ENCODE measurements at places on chromosomes 4 and X.

DNA sequence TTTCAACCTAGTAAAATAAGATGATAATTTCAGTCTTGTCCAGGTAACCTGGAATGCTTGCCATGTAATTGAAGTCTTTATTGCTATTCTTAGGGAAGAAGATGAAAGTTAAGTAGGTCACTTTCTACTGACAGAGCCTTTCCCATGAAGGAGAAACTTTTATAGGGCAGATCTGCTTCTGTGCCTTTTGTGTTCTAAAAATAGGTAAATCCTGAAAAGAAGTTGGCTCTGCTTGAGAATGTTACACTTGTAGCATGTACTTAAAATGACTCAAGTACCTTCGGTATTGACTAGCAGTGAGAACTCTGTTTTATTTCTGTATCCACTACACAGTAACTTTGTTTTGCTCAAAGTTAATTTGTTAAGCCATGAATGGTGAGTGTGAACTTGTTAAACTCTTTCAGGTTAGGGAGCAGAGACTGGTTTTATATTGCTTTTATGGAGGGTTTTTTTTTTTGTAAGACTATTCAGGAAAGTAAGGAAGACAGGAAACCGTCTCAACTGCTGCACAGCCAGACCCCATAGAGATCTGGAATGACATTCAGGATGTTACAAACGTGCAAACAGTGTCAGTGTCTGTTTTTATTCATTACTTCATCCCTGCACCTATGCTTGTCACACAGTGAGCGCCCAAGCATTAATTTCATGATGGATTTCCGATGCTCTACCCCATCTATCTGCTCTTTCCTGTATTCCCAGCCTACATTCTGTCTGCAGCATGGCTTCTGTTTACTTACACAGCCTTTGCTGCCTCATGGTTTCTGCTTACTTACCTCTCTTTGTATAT lies 53.0 kb downstream of the SEPTIN11 start:
- DNase-seq = no peak

- no peak for DNase-seq
Measured at GRCh38 chr4:156976147-156976546, 4.5 kb upstream of the PDGFC start.

GRCh38 chrX:137896123-137896522 lies 330.2 kb downstream of the ZIC3 start:
- no peak for DNase-seq

DNA sequence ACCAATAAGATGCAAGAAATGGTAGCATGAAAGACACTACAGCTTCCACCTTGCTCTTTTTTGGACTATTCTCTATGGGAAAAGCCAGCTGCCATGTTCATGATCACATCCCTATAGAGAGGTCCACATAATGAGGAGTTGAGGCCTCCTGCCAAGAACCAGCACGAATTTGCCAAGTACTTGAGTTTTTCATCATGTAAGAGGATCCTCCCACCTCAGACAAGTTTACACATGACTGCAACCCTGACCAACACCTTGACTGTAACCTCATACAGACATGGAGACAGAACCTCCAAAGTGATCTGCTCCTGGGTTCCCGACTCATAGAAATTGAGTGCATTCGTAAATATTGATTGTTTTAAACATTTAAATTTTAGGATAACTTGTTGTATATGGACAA lies 135.2 kb upstream of the TSPAN5 start:
- no peak for DNase-seq

DNA sequence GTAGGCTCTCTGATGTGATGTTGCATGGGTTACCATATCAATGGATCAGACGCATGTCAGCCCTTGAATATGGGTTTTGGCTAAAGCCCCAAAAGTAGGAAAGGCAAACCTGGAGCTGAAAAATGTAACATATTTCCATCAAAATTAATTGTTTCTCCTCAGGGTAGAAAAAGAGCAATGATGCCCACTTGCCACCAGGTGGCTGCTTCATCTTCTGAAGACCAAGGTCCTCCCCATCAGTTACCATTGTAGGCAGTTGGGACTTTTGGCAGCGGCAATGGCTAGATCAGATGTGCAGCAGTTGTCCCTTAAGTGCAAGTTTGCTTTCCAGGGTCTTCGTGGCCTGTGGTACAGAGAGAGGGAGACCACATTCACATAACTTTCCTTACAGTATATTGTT lies 118.2 kb downstream of the NAF1 start:
- no peak for DNase-seq

DNA sequence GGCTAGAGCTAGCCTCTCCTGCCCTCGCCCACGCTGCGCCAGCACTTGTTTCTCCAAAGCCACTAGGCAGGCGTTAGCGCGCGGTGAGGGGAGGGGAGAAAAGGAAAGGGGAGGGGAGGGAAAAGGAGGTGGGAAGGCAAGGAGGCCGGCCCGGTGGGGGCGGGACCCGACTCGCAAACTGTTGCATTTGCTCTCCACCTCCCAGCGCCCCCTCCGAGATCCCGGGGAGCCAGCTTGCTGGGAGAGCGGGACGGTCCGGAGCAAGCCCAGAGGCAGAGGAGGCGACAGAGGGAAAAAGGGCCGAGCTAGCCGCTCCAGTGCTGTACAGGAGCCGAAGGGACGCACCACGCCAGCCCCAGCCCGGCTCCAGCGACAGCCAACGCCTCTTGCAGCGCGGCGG lies at the start of gene AR:
Gene AR (plus strand): TSS at position 204 of the 400 bp plus-strand sequence. CDS start 1,126 bp downstream, outside the sequence.
- DNase-seq = peak; percentile 1

GRCh38 chr4:119026662-119027444 lies 108.8 kb upstream of the MYOZ2 start:
- DNase-seq = no peak

DNA sequence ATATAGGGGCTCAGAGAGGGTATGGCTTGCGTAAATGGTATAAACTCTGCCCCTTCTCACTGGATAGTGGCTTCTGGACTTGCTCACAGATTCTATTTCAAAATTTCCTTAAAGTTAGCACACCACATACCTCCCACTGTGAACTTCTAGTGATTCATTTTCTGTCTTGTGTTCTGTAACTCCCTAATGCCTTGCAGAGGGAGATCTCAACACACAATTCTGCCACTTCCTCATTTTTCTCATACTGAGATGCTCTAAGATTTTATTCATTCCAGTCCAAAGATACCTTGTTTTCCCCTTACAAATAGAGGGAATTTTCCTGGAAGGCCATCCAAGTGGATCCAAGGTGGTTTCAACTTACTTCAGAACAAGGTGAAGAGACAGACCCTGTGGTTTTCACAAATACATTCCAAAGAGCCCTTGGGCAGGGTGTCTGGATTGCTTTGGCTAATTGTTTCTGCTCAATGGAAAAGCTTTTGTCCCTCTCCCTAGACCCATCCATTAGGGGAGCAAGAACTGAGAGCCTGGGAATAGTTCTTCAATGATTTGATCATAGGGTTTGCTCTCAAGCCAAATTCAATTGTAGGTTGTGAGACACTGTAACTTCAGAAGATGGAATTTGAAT lies 52.1 kb upstream of the CAPN6 start:
- DNase-seq = no peak

- no peak for DNase-seq
Measured at GRCh38 chrX:129590596-129590995, 50.5 kb downstream of the OCRL start.

GRCh38 chr4:75909405-75909804 lies 7.2 kb upstream of the PPEF2 start:
- no peak for DNase-seq

- no peak for DNase-seq
Measured at GRCh38 chr4:14841801-14842768, 160.2 kb upstream of the CPEB2 start.

DNA sequence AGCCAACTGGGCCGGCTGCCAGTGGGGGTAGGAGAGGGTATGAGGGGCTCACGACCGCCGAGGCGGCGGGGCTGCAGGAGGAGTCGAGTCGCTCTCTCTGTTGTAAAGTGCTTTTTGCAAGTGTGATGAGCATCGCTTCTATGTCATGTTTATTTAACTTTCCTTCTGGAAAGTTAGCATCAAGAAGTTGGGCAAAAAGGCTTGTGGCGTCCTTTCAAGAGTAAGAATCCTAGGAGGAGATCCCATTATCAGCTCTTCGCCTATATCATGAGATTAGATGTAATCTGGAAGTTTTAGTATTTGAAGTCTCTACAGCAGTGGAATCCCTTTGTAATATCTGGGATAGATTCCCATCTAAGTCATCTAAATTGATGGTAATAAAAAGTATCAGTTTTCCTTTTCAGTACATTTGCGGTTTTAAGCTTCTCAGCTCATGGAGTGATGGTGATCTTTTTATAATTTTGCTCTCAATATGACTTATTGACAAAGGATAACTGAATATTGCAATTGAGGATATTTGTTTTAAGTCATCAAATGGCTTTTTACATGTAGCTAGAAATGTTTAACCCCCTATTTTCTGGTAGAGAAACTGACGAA lies 1.7 kb downstream of the GALNT7 start:
- DNase-seq = no peak

DNA sequence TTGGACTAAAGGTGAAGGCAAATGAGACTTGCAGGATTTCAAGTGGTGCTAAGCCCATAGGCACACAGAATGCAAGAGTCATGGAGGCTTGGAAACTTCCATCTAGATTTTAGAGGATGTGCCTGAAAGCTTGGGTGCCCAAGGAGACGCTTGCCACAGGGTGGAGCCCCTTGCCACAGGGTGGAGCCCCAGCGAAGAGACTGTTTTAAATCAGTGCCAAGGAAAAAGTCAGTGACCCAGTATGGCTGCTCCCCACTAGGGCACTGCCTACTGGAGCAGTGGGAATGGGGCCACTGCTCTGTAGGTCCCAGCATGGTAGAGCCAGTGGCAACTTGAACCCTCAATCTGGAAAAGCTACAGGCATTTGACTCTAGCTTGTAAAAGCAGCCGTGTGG lies 794.2 kb upstream of the LCORL start:
- DNase-seq = no peak

- DNase-seq = no peak
Measured at GRCh38 chrX:25013632-25014365, 2.0 kb downstream of the ARX start.

DNA sequence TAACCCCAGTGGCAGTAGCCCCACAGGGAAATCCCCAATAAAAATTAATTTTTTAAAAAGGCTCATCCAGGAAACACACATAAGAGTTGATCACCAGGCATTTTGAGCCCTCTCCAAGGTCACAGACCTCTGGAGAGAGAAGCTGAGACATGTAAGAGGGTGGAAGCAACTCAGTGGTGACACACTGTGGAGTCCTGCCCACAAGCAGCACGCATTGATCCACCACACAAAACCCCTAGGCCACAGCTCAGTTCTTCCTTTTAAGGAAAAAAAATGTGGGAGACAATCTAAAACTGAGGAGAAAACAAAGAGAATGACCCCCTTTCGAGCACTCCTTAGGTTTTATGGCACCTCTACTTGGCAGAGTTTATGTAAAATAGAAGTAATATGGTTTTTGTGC lies 71.7 kb upstream of the S100G start:
- no peak for DNase-seq

GRCh38 chr4:67909905-67910584 lies 26.2 kb upstream of the TMPRSS11D start:
- DNase-seq = no peak

DNA sequence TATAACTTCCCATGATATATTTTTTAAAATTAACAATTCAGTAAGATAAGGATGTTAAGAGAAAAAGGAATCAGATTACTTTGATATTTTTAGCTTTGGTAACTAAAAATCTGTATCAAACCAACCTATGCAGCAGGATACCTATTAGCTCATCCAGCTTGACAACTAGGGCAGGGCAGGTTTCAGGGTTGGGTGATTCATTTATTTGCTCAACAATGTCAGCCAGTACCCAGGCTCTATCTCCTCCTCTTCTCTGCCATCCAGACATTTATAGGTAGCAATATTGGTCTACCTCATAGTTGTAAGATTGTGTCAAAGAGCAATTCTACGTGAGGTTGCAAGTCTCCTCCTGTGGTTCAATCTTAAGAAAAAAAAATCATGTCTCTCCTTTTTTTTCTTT lies 421.9 kb downstream of the ANKRD50 start:
- no peak for DNase-seq

GRCh38 chr4:173492315-173492714 lies 37.7 kb downstream of the HAND2 start:
- no peak for DNase-seq

Measured in hypothalamus (tissue), 51 donors.